ENCODE measurements at places on chromosomes 4 and X. TPM values are rescaled to one million over a fixed set of nuclear protein-coding genes. Genes with fewer than 3 reads are reported as not detected.

NXF2B gene
- not detected for total RNA-seq

GRCh38 chrX:124421898-124422655, 75.7 kb downstream of the SH2D1A start:
- DNase-seq: no peak

DNA sequence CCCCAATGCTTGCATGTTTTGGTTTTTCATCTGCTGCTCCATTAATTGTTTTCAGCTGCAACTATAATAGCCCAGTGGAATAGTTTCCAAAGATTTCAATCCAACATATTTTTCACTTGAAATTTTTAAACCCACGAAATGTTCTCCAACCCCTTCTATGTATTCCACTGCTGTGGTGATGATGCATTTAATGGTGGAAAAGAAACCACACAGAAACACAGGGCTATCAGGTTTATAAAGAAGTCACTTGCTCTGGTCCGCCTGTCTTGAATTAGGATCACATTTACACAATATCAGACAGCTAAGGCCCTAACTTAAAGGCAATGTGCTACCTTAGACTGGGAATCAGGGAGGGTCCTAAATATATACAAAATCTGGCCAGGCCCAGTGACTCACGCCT, 35.0 kb downstream of the OPHN1 start:
- no peak for DNase-seq

DNA sequence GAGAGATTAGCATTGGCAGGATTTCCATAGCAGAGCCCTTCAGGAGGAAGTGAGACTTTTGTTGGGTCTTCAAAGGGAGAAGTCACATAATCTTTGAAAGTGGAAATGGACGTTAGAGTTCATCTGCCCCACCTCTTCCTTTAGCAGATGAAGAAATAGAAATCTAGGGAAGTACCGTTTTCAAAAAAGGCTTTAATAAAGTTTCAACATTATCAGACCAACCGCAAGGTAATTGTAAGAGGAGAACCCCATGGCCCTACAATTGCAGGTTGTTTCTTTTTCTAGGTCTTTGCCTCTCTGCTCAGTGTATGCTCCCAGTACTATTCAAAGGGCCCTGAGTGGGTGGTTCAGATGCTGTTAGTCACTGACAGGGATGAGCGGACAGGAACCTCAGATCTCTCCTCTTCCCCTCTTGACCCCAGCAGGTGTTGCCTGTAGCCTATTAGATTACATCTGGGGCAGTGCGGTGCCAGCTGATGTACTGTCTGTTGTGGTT, 48.6 kb upstream of the AP1S2 start:
- DNase-seq: no peak

DNA sequence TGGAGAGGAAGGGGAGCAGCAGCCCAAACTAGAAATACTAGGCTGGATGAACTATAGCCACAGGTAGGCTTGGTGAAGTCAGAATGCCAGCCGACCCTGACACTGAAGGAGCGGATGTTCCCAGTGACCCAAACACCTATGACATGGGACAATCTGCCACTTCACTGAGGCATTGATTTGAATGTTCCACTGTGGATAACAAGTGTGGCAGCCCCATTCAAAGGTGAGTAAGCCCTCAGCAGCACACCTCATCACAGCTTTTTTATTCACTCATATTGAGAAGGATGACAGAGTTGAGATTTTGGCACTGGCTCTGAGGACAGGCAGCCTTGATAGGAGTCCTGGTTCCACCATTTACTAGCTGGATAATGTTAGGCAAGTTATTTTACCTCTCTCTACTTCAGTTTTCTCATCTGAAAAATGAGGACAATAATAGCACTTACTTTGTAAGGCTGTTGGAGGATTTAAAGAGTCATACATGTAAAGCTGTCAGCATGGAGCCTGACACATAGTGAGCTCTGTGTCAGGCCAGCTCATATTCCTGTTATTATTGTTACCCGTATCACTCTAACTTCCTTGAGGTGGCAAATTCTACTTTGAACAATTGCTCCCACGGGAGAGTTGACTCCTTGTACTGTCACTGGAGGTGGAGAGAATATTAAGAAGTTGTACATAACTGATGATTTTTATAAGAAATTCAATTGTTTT, 114.6 kb downstream of the RASL11B start:
- DNase-seq: no peak
